Neuronal stem cell (in vitro differentiated cells): ENCODE measurements at places on chromosomes 1 and 21.

GRCh38 chr21:22609802-22610201 is 1611.6 kb downstream of the NCAM2 start:
- H3K36me3 ChIP-seq = no peaks in the 10 kb centered on the region
- no peak overlapping the region for H3K4me3 ChIP-seq
- no peak for DNase-seq

DNA sequence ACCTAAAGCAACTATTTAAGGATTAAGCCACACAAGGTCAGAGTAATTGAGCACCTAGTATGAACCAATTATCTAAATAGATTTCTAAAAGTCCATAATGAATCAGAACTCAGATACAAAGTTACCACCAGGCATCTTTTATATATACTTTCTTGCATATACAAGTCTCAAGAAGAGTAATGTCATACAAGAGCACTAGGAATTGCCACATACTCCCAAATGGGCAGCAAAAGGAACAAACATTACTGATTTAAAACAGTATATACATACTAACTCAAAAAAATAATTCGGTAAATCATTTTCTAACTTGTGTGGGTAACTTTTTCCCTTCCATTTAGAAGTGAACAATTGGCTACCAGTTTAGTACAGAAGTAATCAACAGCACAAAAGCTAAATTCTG is 22.1 kb downstream of the SERBP1 start:
- H3K27ac ChIP-seq = no peak overlapping the region
- H3K36me3 ChIP-seq = peaks cover 69% of the 10 kb centered on the region
- no peaks in the 10 kb centered on the region for H3K4me1 ChIP-seq
- no peak for DNase-seq
- no peak overlapping the region for H3K4me3 ChIP-seq
- H3K27me3 ChIP-seq = no peaks in the 10 kb centered on the region

GRCh38 chr1:41005876-41006275 is 15.6 kb downstream of the SLFNL1 start:
- no peak overlapping the region for H3K27ac ChIP-seq
- no peak for DNase-seq
- no peaks in the 10 kb centered on the region for H3K4me1 ChIP-seq
- peaks cover 72% of the 10 kb centered on the region for H3K36me3 ChIP-seq

DNA sequence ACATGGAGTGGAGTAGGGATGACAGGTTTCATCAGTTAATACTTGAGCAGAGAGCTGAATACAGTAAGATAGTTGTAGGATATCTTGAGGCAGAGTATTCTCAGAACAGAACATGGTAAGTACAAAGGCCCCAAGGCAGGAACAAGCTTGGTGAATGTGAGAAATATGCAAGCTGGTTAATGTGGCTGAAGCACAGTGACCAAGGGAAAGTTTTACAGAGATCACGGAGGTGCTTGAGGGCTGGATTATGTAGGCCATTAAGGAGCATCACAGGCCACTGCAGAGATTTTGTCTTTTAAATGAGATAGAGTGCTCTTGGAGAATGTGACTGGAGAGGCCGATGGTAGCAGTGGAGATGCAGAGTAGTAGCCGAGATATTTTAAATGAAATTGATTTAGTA is 54.0 kb upstream of the BOLA1 start:
- H3K27ac ChIP-seq = no peak overlapping the region
- no peaks in the 10 kb centered on the region for H3K27me3 ChIP-seq
- peaks cover 5% of the 10 kb centered on the region for H3K4me1 ChIP-seq
- DNase-seq = no peak
- H3K36me3 ChIP-seq = no peaks in the 10 kb centered on the region

DNA sequence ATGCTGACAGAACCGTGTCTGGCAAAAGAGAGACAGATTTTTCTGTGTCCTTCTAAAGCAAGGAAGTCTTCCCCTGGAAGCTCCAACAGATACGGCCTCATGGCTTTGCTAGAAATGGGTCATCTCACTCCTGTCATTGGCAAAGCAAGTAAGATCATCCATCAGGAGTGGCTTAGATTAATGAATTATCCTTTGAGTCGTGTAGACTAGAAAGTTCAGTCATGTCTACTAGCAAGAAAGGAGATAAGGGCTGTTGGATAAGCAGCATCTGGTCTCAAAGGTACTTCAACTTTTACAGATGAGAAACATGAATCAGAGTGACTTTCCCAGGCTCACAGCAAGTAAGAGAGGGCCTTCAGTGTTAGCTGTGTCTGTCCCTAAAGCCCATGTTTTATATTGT is 3.4 kb upstream of the AGO3 start:
- peaks cover 2% of the 10 kb centered on the region for H3K4me1 ChIP-seq
- no peaks in the 10 kb centered on the region for H3K27me3 ChIP-seq
- H3K27ac ChIP-seq = no peak overlapping the region
- peaks cover 19% of the 10 kb centered on the region for H3K36me3 ChIP-seq

- no peaks in the 10 kb centered on the region for H3K36me3 ChIP-seq
- no peaks in the 10 kb centered on the region for H3K27me3 ChIP-seq
- no peak for DNase-seq
- no peaks in the 10 kb centered on the region for H3K4me1 ChIP-seq
- H3K27ac ChIP-seq = no peak overlapping the region
- H3K4me3 ChIP-seq = no peak overlapping the region
Observed at GRCh38 chr1:115753361-115753760, 15.2 kb downstream of the CASQ2 start.

DNA sequence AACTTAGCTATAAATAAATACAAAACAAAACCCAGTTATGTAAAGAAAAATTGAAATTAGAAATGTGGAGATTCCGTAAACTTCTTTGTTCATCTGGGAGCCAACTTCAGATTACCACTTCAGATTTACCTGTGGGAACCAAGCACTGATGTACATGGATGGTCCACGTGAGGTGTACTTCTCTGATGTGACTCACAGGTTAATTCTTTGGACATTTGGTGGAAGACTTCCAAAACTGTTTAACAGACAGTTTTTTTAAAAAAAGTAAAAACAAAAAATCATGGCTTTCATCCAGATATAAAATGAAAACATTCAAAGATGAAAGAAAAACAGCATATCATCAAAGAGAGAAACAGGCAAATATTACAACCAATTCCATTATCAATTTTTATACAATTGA is 92.0 kb downstream of the MAST2 start:
- no peaks in the 10 kb centered on the region for H3K36me3 ChIP-seq
- no peaks in the 10 kb centered on the region for H3K27me3 ChIP-seq
- H3K27ac ChIP-seq = no peak overlapping the region
- no peaks in the 10 kb centered on the region for H3K4me1 ChIP-seq

GRCh38 chr1:7552402-7552801 is 218.7 kb upstream of the VAMP3 start:
- DNase-seq = no peak
- H3K27me3 ChIP-seq = peaks cover 3% of the 10 kb centered on the region
- no peaks in the 10 kb centered on the region for H3K36me3 ChIP-seq
- H3K4me3 ChIP-seq = no peak overlapping the region
- H3K27ac ChIP-seq = no peak overlapping the region

DNA sequence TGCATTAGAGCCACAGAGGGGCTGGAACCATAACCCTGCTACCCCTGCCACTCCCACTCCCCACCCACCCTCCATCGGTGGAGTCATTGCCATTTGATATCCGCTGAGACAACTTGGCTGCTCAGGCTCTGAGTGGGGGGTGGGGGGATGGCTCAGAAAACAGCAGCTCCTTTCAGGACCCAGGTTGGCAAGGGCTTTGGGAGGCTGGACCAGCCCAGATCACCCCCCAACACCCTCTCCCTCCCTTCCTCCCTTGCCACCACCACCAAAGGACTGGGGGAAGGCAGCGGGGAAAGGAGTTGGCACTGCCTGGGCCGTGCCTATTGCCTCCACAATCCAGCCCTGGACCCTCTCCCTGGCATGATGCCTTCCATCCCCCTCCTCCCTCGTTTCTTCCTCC is 1.7 kb downstream of the KCNJ10 start:
- H3K27ac ChIP-seq = no peak overlapping the region
- no peak overlapping the region for H3K4me3 ChIP-seq
- H3K36me3 ChIP-seq = no peaks in the 10 kb centered on the region
- peaks cover 13% of the 10 kb centered on the region for H3K4me1 ChIP-seq
- peaks cover 14% of the 10 kb centered on the region for H3K27me3 ChIP-seq
- DNase-seq = no peak

DNA sequence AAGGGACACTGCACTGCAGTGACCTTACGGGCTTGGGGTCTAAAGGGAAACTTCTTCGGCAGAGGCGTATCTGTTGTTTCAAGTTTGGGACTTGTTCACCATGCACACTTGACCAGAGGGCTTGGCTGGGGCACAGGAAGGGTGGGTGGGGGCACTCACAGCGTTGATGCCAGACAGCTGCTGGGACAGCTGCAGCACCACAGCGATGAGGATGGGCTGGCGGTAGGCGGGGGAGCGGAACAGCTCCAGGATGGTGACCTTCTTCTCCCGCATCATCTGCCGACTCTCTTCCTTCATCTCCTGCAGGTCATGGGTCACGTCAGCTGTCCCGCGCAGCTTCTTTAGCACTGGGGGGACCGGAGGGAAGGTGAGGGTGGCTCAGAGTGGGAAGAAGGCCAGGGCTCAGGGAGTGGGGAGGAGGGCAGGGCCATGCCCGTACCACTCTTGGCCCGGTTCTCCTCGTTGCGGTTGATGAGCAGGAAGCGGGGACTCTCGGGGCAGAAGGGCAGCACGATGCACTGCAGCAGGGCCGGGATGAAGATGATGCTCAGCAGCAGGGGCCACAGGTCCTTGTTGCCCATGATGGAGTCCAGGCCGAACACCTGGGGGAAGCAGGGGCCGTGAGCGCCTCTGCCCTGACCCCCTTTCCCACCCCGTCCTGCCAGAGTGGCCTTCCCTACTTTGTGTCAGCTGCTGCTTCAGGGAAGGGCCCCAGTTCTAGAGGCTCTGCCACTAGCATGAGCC is 29.1 kb downstream of the SLC2A1 start:
- peak overlapping the region; percentile 42 for H3K27ac ChIP-seq
- no peak overlapping the region for H3K4me3 ChIP-seq
- peaks cover 31% of the 10 kb centered on the region for H3K4me1 ChIP-seq
- DNase-seq = no peak
- H3K27me3 ChIP-seq = no peaks in the 10 kb centered on the region

DNA sequence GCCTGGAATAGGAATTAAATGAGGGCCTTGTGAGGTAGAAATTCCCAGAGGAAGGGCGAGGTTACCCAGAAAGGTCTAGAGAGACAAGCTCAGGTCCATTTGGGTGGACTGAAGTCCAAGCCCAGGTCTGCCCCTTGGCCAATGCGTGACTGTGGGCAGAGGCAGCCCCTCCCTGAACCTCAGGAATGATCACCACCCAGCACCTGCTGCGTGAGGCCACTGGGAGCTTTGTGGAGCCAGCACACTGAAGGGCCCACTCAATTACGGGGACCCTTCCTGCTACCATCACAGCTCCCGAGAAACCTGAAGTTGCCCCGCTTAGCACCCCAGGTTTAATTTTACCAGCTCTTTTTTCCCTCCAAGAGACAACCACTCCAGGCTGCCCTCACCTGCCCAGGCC is 6.5 kb upstream of the MATN1 start:
- no peak overlapping the region for H3K4me3 ChIP-seq
- H3K4me1 ChIP-seq = peaks cover 8% of the 10 kb centered on the region
- no peak overlapping the region for H3K27ac ChIP-seq
- no peaks in the 10 kb centered on the region for H3K27me3 ChIP-seq
- no peaks in the 10 kb centered on the region for H3K36me3 ChIP-seq
- no peak for DNase-seq

- H3K4me3 ChIP-seq = no peak overlapping the region
- no peaks in the 10 kb centered on the region for H3K36me3 ChIP-seq
- H3K27ac ChIP-seq = no peak overlapping the region
- H3K4me1 ChIP-seq = peaks cover 4% of the 10 kb centered on the region
- DNase-seq = no peak
Observed at GRCh38 chr1:197905699-197906351, 3.4 kb downstream of the C1orf53 start.

GRCh38 chr1:188027613-188028012 is 1198.9 kb downstream of the PLA2G4A start:
- no peaks in the 10 kb centered on the region for H3K27me3 ChIP-seq
- H3K4me1 ChIP-seq = no peaks in the 10 kb centered on the region
- DNase-seq = no peak
- no peak overlapping the region for H3K27ac ChIP-seq

DNA sequence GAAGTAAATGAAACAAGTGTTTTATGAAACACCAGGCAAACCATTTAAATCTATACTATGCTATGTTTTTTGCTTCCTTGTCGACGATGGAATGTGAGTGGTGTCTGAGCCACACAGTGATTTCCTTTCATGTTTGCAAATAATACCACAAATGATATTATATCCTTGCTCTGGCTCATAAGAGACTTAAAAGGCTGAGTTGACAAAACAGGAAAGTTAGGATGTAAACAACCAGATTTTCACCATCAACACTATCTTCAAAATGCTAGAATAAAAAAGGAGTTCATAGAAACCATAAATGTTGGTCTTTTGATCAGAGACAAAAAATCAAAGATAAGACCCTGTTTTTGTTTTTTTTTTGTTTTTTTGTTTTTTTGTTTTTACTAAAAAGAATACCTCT is 17.8 kb upstream of the MAGI3 start:
- H3K27me3 ChIP-seq = no peaks in the 10 kb centered on the region
- no peak overlapping the region for H3K27ac ChIP-seq
- DNase-seq = no peak
- no peaks in the 10 kb centered on the region for H3K4me1 ChIP-seq

DNA sequence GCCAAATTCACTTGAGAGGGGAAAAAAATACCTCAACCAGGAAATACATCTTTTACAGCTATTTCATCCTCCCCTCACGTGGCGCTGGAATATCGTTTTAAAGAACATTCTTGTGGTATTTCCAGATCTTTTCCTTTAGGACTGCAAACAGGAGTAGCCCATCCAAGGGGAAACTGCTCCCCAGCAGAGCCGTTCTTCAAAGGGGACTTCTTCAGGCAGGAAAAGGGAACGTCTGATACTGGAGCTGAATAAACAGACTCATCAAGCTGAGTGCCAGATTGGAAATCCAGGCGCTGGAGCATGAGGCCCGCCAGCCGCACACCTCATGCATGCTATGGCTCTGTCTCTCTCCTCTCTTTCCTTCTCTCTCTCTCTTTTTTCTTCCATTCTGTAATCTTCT is 34.0 kb upstream of the PROX1 start:
- H3K36me3 ChIP-seq = no peaks in the 10 kb centered on the region
- no peaks in the 10 kb centered on the region for H3K4me1 ChIP-seq
- no peak for DNase-seq
- H3K27ac ChIP-seq = no peak overlapping the region
- no peaks in the 10 kb centered on the region for H3K27me3 ChIP-seq

DNA sequence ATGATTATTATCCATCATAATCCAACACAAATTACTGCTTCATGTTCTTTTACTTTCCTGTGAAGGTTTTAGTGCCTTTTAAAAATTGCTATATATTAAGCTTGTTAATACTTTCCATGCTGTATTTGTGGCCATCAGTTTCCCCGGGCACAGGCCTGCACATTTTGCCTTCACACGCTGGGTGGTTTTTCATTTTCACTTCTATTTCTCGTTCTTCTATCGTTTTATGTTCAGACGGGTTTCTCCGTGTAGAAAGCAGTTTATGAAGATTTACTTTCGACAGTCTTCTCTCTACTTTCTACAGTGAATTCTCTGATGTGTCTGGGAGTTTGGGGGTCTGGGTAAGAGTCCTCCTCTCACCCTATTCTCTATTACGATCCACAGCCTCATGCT is 9.5 kb downstream of the RUNX3 start:
- peaks cover 5% of the 10 kb centered on the region for H3K4me1 ChIP-seq
- no peaks in the 10 kb centered on the region for H3K36me3 ChIP-seq
- DNase-seq = no peak
- peaks cover 95% of the 10 kb centered on the region for H3K27me3 ChIP-seq
- no peak overlapping the region for H3K4me3 ChIP-seq
